ENCODE measurements at places on chromosomes 1 and 21. TPM values are rescaled to one million over a fixed set of nuclear protein-coding genes. Genes with fewer than 3 reads are reported as not detected.

- peaks cover 9% of the 10 kb centered on the region for H3K4me1 ChIP-seq
- H3K27me3 ChIP-seq = peaks cover 17% of the 10 kb centered on the region
- no peaks in the 10 kb centered on the region for H3K36me3 ChIP-seq
- no peak overlapping the region for H3K27ac ChIP-seq
- no peak overlapping the region for H3K4me3 ChIP-seq
These were observed 31.3 kb upstream of the SLC30A10 start for GRCh38 chr1:219959540-219960203.

GRCh38 chr1:157450106-157450505 is 102.2 kb downstream of the FCRL5 start:
- H3K27me3 ChIP-seq = peaks cover 73% of the 10 kb centered on the region
- H3K4me3 ChIP-seq = no peak overlapping the region
- no peak overlapping the region for H3K27ac ChIP-seq
- no peaks in the 10 kb centered on the region for H3K36me3 ChIP-seq
- no peaks in the 10 kb centered on the region for H3K4me1 ChIP-seq
- no peak for DNase-seq

DNA sequence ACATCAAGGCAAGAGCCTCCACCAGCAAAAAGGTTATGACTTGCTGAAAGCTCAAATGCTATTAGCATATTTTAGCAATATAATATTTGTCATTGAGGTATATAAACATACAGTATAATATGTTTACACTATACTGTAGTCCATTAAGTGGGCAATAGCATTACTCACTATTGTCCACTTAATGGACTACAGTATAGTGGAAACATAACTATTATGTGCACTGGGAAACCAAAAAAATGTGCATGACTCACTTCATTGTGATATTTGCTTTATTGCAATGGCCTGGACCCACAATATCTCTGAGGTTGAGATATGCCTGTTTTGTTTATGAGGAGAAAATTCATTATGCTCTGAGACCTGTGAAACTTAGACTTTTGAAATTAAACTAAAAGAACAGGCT is 300.0 kb downstream of the BARHL2 start:
- H3K4me3 ChIP-seq = no peak overlapping the region
- no peaks in the 10 kb centered on the region for H3K36me3 ChIP-seq
- no peak overlapping the region for H3K27ac ChIP-seq
- no peaks in the 10 kb centered on the region for H3K27me3 ChIP-seq
- 0 out of 2 replicates have a peak, but pooled peaks cover 4% of the 10 kb centered on the region for H3K4me1 ChIP-seq

The RNPEP gene
- total RNA-seq = 74.8 TPM

The PLCH2 gene
- total RNA-seq = 5.9 TPM

The PIK3CD gene
- total RNA-seq = 4.5 TPM

The IGSF3 gene
- 15.5 TPM for total RNA-seq

The NT5C1A gene
- not detected for total RNA-seq

The SLC30A2 gene
- 0.07 TPM for total RNA-seq
